Nephron progenitor cell (in vitro differentiated cells): ENCODE measurements at places on chromosomes 4 and X.

DNA sequence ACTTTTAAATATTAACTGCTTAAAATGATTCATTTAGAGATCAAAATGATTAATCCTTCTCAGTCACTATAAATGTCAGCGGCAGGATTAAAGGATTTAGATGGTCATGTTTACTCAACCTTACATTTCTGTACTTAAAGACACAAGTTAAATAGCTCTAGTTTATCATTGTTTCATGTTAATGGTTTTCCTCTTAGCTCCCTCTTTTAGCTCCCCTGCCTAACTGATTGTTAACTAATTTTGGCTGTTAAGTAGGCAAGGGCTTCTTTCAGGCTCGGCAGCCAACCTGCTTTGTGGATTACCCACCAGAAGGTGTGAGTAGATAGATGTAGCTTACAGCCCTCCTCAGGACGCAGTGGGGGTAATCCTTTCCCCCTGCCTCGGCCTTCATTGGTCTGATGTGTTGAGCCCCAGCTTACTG lies 96.0 kb downstream of the TENM3 start:
- H3K4me3 ChIP-seq: no peak overlapping the region
- H3K4me1 ChIP-seq: peaks cover 31% of the 10 kb centered on the region
- peaks cover 33% of the 10 kb centered on the region for H3K36me3 ChIP-seq
- DNase-seq: no peak

GRCh38 chr4:113675731-113676697 lies 85.5 kb downstream of the CAMK2D start:
- no peak overlapping the region for H3K4me3 ChIP-seq
- peaks cover 4% of the 10 kb centered on the region for H3K27me3 ChIP-seq
- peaks cover 9% of the 10 kb centered on the region for H3K4me1 ChIP-seq
- H3K36me3 ChIP-seq: peaks cover 14% of the 10 kb centered on the region
- no peak for DNase-seq
- no peak overlapping the region for H3K27ac ChIP-seq

GRCh38 chr4:138916763-138917162 lies 98.8 kb upstream of the NOCT start:
- H3K27ac ChIP-seq: no peak overlapping the region
- no peaks in the 10 kb centered on the region for H3K27me3 ChIP-seq
- H3K4me3 ChIP-seq: no peak overlapping the region
- DNase-seq: no peak

DNA sequence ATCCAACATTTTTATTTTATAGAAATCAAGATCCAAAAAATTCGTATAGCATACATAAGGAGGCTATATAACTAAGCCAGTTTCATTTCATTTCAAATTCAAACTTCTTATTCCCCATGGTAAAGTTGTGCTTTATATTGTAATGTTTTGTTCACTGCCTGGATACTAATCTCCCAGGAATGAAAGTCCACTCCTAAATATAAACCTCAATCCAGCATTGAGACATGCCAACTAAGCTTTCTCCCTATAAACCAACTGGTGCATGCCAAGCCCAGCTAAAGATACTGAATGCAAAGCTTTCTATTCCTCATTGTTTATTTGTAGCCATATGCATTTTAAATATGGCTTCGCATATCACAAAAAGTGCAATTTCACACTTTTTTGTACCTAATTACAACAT lies 63.8 kb upstream of the INPP4B start:
- no peak for DNase-seq
- no peaks in the 10 kb centered on the region for H3K4me1 ChIP-seq
- H3K36me3 ChIP-seq: no peaks in the 10 kb centered on the region
- H3K27ac ChIP-seq: no peak overlapping the region

DNA sequence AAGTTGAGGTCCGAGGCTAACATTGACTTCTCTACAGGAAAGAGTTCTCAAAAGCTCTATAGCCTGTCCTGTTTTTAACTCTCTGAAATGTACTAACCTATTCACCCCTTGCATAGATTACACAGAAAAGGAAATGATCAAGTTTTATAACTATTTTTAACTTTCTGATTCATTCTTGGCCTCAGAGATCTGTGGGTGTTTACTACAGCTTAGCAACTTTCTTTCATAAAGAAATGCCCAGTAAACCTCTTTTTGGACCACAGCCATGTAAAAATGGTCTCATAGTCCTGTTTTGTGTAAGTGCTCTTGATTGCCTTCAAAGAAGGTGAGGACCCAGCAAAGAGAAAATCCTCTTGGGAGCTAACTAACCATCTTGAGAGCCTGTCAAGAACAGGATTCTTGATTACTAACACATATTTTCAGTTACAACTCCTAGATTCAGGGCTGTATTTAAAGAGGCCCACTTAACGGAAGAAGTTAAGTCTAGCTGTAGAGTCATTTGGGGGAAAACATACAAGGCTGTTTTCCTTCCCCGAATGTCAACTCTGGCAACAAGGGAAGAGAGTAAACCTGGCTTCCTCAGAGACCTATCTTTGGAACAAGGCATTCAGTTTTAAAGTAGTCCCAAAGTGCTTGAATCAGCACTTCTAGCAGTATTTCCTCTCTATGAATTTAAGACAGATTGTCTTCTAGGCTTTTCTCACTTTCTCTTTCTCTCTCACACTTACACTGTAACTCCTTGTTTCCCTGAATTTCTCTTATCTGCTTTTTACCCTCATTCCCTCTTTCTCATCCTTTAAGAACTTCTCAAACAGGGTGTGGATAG lies 78.2 kb downstream of the IL21 start:
- H3K27ac ChIP-seq: no peak overlapping the region
- H3K4me1 ChIP-seq: no peaks in the 10 kb centered on the region
- H3K36me3 ChIP-seq: no peaks in the 10 kb centered on the region
- H3K27me3 ChIP-seq: no peaks in the 10 kb centered on the region
- no peak overlapping the region for H3K4me3 ChIP-seq
